Activated CD8-positive, alpha-beta memory T cell treated with anti-CD3 and anti-CD28 coated beads, Interleukin-2, amount 50 U/mL, for 48 hours (primary cell): ENCODE measurements at places on chromosomes 4 and X.

- no peak for DNase-seq
These were observed 432.4 kb downstream of the DMD start for GRCh38 chrX:32778965-32779364.

GRCh38 chrX:129188231-129188630, 335.1 kb downstream of the SMARCA1 start:
- DNase-seq = no peak

- no peak for DNase-seq
These were observed 76.8 kb downstream of the CFAP299 start for GRCh38 chr4:80412322-80412721.

DNA sequence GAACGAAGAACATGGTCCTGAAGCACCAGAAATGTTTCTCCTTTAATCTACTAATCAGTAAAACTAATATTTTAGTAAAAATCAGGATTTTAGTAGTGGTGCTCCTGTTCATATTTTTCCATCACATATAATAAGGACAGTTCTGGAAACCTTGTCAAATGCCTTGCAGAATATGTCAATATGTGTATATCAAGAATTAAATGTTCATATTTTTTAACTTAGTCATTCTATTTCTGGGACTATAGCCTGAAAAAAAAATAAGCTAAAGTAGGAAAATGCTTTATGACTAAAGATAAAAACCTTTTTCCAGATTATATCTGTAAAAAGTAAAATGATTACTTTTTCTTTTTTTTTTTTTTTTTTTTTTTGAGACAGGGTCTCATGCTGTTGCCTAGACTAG, 65.1 kb downstream of the MAB21L2 start:
- no peak for DNase-seq

DNA sequence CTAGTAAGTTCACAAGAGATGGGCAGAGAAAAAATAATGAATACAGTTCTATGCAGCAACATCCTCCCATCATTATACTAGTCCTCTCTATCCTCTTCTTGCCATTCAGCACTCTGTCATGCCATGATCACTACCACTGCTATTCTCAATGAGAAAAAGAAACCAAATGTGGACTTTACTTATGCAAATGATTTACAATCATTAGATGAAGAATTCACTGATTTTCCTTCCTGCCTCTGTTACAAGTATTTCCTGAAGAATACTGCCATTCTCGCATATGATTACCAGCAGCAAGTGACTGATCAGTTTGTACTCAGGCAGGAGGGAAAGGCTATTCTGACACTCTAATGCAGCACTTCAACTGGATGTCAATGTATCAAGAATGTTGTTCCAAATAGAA, 50.3 kb downstream of the WDFY3 start:
- no peak for DNase-seq

- DNase-seq = peak; percentile 76
These were observed 77.2 kb upstream of the BCOR start for GRCh38 chrX:40174854-40175510.

- no peak for DNase-seq
These were observed 187.0 kb downstream of the AASDH start for GRCh38 chr4:56200275-56200674.

DNA sequence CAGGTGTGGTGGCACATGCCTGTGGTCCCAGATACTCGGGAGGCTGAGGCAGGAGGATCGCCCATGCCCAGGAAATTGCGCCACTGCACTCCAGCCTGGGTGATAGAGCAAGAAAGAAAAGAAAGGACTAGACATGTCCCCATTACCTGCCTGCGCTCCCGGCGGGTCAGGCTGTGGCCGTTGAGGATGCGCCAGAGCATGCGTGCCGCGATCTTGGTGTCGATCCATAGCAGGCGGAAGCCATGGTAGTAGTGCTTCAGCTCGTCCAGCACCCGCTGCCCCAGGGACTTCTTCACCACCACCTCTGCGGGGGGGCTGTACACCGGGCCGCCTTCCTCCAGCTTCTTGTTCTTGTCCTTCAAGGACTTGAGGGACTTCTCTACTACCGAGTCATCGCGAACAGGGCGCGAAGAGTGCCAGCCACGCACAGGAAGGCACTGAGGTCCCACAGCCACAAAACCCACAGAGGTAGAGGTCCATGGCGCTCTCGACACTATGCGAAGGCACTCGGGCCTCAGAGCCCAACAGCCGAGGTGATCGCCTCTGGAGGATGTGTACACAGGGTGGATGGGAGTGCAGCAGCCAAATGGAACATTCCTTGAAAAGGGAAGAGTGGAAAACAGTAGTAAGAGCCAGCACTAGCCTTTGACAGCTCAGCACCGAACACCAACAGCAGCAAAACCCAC, 14.6 kb downstream of the LETM1 start:
- DNase-seq = no peak
